Pons (tissue), 1 donor: ENCODE measurements at places on chromosomes 3 and 15.
A peak's percentile ranks its signal among the peaks of the same experiment; 100 is the strongest.

- no peak for DNase-seq
Measured at GRCh38 chr3:177451301-177451750, 254.0 kb upstream of the TBL1XR1 start.

DNA sequence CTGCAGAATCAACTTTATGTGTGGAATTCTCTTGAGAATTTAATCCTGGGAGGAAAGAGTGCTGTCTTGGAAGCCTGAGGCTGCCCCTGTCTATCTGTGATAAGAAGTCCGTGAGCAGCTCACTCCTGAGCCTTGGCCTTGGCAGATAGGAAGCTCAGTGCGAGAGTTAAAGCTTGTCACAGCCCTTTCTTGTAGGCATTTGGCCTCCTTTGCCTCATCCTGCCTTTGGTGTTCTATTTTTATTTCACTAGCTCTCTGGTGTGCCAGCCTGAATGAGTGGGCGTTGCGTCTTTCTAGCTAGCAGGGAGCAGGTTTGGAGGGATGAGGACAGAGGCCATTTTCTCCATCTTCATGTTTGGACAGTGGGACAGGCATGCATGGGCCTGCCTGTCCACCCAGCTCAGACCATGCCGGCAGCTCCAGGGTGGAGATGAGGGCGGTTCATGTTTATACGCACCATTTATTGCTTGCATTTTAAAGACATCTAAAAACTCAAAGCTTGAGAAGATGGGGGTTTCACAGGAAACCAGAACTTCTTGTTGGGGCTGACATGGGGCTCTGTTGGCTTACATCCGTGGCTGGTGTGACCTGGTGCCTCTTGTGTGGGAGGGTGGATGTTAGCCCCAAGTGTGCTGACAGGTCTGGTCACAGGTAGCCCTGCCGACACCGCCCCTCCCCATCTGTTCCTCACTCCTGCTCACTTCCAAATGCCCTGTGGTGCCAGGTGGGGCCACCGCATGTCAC is 29.8 kb downstream of the IRAK2 start:
- peak; percentile 64 for DNase-seq

- DNase-seq, result peak; percentile 60
Measured at GRCh38 chr15:57550640-57551039, 41.1 kb upstream of the MYZAP start.

GRCh38 chr15:44656298-44656697 is 7.2 kb downstream of the SPG11 start:
- no peak for DNase-seq

GRCh38 chr15:49323207-49323606 is 99.8 kb upstream of the FGF7 start:
- no peak for DNase-seq

DNA sequence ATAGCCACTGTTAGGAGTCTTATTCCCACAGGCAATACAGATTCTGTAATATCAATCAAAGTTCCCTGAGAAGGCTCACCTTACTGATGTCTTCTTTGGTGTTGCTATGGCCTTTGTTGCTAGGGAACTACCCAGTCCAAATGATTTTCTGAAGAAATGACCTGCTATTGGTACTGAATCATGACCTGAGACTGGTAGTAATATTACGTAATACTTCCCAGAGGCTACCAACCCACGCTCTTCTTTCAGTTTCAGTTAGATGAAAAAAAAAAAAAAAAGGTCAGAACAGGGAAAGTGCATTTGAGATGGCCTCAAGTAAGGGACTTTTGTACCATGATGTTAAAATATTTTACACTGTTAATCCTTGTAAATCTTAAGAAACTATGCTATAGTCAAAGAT is 1092.5 kb upstream of the EPHA6 start:
- no peak for DNase-seq

GRCh38 chr15:90307661-90308060 is 42.2 kb downstream of the NGRN start:
- no peak for DNase-seq

GRCh38 chr3:184188080-184188479 is 2.1 kb downstream of the ABCF3 start:
- no peak for DNase-seq

DNA sequence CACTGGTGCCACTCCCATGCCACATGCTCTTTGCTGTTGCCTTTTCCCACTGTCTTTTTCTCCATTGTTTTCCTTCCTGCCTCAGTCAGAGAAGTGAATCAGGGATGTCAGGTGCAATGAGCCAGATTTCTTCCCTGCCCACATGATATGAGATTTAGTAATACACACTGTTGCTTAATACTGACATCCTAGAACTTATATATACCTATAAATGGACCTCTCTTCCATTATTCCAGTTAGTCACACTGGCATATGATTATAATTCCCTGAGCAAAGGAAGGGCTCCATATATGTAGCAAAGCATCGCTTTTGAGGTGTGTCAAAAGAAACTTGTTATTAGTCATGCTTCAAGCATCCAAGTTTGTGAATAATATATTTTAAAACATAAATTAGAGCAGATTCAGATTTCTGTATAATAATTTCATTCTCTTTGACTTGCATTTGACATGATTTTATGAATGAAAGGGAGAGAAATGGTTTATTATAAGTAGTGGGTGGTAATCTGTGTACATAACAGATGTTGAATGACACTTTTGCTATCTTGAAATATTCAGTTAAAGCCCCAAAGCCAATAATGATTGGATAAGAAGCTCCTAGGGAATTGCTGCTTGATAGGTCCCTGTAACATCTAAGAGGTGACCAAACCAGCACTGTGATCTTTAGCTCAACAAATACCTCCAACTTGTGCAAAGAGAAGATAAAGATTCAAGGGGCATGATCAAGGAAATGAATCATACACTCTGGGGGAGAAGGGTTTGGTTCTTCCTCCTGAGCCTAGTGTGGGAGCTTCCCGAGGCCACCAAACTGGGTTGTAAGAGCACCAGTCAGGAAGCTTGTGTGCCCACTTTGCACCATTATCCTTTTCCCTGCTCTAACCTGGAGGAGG is 48.6 kb downstream of the CHST2 start:
- DNase-seq, result no peak

GRCh38 chr15:69159805-69160140 is 662 bp upstream of the GLCE start:
- DNase-seq, result peak; percentile 82

GRCh38 chr15:75821786-75822345 is 21.4 kb upstream of the UBE2Q2 start:
- DNase-seq, result no peak
